Kidney capillary endothelial cell (primary cell): ENCODE measurements at places on chromosomes 2 and 18.

- no peak for DNase-seq
Measured at GRCh38 chr18:39611381-39612100, 2045.9 kb upstream of the CELF4 start.

DNA sequence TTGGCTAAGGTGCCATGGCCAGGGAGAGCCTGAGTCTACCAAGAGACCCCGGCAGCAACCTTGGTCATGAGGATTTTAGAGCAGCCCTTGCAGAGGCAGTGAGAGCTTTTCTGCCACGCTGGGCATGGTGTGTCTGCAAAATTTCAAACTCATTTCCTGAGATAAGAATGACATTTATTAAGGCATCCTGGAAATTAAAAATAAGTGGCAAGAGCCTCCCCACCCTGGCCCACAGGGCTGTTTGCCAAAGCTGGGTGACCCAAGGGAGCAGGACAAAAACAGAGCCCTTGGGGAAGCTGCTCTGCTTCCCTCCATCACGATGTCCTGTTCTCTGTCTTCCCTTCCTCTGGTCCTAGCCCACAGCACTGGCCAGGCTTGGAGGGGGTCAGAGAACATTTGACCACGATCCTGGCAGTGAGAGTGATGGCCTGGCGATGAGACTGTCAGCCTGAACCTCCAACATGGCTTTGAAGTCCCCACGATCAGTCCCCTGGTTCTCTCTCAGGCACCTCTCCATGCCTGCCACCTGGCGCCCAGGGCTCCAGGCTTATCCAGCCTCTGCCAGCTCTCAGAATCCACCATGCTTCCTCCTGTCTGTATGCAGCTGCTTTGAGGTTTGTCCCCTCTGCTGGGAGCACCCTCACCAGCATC lies 68.9 kb upstream of the RMDN2 start:
- no peak for DNase-seq

- DNase-seq: no peak
Measured at GRCh38 chr2:181910028-181910831, 18.7 kb downstream of the ITPRID2 start.

DNA sequence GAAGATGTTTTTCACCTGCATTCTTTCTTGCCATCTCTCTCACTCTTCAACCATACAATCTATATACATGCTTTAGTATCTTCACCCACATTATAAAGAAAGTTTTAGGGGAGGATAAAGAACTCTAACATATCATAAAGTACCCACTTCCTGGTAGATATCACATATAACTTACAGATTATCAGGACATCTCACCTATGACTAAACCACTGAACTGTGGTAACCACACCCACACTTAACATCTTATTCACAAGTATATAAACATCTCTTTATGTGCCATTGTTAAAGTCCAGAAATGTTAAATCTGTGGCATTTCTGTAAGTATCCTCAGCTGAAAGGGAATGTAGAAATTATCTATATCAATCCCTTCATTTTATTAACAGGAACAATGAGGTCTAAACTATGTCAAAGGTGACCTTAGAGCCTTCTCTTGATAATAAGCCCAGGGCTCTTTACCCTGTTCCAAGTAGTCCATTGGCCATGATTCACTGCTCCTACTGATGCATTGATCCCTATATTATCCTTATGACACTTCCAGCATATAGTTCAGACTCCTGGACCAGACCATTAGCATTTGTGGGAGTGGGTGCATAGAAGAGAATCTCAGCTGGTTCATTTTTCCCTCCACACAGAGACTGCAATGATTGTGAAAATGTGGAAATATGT lies 182.4 kb downstream of the SUCLG1 start:
- DNase-seq: no peak

DNA sequence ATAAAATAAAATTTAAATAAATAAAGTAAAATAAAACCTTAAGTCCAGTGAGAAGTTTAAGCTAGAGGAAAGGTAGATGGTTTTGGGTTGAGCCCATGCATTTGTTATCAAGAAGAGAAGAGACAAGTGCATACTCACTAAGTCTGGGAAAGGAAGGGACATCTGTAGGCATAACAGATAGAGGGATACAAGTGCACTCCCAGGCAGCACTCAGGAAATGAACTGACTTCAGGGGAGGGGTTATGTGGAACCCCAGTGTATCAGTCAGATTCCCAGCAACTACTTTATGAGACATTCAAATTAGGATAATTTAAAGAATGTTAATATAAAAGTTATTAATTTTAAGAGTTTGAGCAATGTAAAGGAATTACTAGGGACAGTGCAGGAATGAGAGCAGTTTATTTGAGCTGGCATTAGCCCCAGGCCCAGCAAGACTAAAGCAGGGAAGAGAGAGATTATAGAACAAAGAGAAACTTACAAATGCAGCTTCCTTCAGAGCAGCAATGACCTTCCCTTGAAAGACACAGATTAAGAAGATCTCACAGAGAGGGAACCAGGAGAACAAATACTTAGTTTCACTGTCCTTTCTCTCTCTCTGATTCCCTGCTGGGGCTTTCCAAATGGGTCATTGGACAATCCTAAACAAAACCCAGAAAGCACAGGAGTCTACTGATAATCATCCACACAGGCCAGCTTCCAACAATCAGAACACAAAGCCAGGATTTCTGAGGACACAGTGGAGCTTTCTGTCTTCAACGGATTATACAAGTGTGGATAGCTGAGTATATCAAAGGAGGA lies 109.7 kb downstream of the ERBB4 start:
- DNase-seq: no peak

DNA sequence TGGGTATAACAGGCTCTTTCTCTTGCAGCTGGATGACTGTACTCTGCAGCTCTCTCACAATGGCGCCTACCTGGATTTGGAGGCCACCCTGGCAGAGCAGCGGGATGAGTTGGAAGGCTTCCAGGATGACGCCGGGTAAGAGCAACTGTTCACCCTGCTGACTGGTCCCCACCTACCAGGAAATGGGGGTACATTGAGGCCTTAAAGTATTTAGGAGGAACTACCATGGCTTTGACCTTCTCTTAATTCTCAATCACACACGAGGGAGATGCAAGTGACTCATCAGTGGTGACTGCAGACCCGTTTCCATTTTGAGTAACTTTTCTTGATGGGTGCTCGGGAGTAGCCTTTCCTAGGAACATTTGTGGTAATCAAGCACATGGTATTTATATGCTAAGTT lies 58.0 kb downstream of the FHOD3 start:
- DNase-seq: no peak

GRCh38 chr2:168180914-168181313 lies 66.5 kb downstream of the STK39 start:
- no peak for DNase-seq

DNA sequence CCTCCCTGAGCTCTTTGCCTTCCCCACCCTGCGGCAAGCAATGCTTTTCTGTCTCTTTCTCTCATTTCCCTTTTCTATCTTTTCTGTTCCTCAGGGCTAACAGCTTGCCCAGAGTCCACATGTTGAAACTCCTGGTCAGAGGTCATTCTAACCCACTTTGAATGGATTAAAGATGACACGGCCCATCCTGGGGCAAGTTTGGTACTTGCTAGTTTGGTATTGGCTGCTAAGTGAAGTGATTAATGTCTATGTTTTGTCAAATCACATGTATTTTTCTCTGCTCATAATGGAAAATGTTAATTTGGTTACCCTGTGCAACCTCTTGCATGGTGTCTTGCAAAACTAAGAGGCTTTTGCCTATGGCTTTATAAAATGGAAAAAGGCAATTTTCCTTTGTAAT lies 960.2 kb downstream of the CNTNAP5 start:
- DNase-seq: no peak

GRCh38 chr2:74740741-74741431 lies 86.8 kb downstream of the SEMA4F start:
- DNase-seq: peak; percentile 78

DNA sequence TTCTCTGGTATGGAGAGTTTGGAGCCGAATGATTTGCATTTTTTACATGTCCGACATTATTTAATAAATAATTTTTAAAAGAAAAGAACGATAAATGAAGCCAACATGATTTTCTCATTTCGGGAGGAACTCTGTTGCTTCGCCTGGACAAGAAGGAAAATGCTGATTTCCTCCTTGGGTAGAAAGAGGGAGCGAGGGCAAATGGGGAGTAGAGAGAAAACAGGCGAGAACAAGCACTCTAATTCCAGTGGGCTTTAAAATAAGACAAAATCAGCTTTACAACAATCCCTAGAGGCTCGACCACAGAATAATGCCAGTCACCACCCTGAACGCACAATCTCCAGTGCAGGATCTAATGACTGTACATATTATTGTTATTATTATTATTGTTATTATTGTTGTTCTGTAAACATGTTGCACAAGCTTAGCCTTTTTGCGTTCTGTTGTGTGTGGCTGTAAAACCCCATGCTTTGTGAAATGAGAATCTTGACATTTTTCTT lies 3.7 kb downstream of the DLX1 start:
- no peak for DNase-seq

DNA sequence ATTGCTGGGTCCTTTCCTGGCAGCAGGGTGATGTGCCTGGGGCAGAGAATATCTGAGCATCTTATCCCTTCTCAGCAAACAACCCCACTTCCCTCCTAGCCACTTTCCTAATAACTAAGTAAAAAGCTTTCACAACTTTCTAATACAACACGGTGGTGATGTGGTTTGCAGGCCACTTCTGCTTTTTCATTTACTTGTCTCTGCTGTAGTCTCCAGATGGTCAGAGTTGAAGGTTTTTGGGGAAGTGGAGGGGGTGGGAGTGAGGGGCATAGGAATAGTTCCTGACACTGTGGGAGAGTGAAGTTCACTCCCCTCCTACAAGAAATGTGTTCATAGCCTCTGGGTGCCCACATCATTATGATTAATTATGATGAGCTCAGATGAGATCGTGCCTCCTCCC lies 11.6 kb downstream of the OXER1 start:
- DNase-seq: no peak

DNA sequence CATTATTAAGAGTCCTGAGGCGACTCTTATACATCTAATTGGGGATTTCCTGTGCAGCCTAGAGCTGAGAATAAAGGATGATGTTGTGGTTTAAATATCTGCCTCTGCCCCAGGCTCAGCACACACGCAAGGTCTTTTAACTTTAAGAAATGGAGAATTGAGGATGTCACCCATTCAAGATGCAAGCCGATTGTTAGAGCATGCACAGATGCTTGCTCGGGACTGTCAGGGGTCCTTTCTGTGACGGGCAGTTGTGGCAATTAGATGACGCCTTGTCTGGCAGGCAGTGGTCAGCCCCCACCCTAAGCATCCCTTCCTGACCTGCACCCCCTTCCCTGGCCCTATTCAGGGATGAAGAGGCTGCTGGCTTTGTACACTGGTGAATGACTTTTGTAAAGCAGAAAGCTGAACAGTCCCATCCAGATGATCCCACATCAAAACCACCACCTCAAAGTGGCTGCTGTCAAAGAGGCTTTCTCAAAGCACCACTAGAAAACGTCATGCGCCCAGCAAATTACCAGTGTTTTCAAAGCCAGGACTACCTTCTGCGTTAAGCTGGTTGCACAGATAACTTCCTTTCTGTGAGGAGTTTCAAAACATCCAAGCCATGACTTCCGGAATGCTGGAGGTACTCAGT lies 23.7 kb downstream of the FAM178B start:
- DNase-seq: no peak

GRCh38 chr2:86021396-86022378 lies 84.0 kb downstream of the POLR1A start:
- DNase-seq: no peak

DNA sequence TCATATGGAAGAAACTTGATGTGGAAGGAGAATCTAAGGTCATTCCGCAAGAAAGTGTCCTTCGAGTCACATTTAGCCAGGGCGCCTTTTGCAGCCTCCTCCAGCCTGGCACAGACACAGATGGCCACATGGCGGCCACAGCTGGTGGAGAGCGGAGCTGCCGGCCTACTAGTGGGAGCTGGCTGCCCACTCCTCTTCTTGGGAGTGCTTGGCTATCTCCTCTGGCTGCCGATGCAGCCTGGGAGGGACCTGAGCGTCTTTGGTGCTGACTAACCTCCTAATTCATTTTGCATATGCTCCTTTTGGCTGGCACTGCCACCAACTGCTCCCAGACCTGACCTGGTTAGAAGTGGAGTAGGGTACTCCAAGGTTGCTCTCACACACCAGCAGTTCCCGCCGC lies 199.3 kb upstream of the MYT1L start:
- DNase-seq: no peak

DNA sequence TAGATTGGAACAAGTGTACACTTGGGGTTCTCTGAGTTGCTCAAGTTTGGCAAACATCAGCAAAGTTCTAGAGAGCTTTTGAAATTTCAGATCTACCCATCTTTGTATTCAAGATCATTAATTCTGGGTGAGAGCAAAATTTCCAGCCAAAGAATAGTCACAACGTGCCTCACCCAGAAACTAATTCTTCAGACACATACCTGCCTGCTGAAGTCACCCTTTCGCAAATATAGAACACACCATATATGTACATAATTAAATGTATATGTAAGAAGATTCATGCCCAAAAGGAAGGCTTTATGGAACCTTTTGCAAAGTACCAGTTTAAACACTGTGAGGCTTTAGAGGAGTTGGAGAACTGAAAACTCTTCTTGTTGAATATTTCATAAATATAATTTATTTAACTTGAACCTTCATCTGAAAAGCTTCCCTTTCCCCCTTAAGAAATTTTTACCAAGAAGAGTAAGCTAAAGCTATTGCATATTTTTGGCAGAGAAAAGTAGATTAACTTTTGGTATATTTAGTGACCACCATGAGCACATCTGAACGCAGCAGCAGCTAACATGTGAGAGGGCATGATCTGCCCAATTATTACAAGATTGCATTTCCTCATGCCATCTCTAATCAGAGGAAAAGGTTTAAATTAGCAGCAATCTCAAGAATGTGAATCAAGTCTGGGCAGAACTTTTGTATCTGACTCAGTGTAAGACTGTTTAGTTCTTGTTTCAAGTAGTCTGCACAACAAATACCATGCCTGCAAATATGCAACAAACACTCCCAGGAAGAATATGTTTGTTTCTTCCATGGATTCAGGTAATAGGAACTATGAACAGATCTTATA lies 8.2 kb downstream of the RND3 start:
- DNase-seq: no peak

- DNase-seq: no peak
Measured at GRCh38 chr18:50396005-50396660, 21.3 kb downstream of the SKA1 start.

GRCh38 chr18:74567822-74568221 lies 29.8 kb upstream of the ZNF407 start:
- no peak for DNase-seq

DNA sequence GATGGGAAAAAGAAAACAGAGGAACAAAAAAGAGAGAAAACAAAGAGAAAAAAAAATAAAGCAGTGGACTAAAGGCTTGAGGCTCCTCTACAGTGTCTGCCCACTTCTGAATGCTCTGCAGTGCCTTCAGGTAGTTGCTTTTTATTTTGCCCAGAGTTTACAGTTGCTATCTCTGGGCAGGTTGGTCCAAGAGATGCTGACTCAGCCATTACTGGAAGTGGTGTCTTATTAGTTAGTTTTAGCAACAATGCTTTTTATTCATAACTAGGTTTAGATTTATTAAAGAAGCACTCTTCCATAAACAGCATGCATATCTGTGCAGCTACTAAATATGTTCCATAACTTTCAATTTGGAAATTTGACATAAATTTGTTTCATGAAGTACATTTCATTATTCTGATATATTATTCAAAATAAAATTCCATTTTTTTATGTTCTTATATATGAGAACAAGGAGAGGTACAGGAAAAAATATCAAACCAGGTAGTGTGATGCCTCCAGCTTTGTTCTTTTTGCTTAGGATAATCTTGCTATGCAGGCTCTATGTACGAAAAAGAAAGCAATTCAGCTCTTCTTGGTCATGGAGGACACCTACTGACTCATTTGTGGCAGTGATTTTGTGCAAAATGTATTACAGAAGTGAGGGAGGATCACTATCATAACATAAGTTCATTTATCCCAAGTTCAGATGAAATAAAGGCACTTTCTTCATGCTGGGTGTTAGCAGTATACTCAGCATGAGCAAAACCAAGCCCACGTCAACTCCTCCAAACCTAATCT lies 69.5 kb downstream of the RPIA start:
- no peak for DNase-seq
